ENCODE measurements at places on chromosomes 5 and 9.
A peak's percentile ranks its signal among the peaks of the same experiment; 100 is the strongest.

GRCh38 chr9:25964239-25964638 lies 286.0 kb upstream of the TUSC1 start:
- DNase-seq = peak; percentile 90

DNA sequence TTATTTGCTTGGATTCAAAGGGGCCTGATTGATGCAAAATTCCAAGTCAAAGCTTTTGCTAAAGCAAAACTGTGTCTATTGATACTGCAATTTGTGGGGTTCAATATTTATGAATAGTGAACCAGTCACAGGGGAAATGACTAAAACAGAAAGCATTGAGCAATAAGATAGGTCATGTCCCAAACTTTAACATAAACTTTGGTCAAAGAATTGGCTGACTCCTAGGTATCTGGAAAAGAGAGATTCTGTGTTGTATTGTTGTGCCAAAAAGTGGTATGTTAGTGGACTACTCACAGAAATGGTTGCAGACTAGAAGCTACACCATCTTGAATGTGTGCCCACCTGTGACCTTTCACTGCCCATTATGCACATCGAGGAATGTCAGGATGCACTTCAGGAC lies 585.5 kb upstream of the RGMB start:
- no peak for DNase-seq

DNA sequence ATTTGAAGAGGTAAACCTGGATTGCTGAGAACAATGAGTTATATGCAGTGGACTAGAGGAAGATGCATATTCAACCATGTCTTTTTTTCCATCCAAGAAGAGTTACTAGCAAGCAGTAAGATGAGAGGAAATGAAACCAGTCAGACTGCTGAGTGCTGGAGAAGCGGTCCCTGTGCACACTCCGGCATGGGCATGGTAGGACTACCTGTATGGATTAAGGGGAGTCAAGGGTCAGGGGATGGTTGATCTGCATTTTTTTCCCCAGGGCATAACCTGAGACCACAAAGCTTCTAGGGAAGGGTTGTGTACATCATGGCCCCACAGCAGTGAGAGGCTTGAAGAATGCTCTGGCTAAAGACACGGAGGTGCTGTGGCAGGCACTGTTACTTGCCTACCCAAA lies 76.6 kb upstream of the ZNF169 start:
- no peak for DNase-seq

DNA sequence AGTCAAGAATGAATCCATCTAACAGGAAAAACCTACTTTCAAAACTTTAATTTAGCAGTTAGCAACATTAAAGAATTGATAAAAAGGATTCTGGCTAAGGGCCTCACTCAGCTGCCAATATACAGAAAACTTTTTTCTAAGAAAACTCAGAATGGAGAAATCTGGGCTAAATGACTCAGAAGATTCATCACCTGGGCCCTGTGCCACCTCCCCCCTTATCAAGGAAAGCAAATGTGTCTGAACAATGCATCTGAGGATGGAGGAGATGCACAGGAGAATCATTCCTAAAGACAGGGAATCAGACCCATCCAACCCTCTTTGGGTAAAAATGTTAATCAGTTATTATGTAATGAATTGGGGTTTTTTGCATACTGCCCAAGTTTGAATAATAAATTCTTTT lies 592.0 kb upstream of the DMAC1 start:
- DNase-seq = no peak

GRCh38 chr5:73306078-73306719 lies 133.2 kb downstream of the TMEM174 start:
- DNase-seq = no peak

GRCh38 chr9:14870090-14870489 lies 40.1 kb downstream of the FREM1 start:
- no peak for DNase-seq

- DNase-seq = no peak
These were observed 151.0 kb upstream of the RFX3 start for GRCh38 chr9:3676766-3677165.

GRCh38 chr5:131381777-131382176 lies 117.9 kb downstream of the CDC42SE2 start:
- DNase-seq = no peak

DNA sequence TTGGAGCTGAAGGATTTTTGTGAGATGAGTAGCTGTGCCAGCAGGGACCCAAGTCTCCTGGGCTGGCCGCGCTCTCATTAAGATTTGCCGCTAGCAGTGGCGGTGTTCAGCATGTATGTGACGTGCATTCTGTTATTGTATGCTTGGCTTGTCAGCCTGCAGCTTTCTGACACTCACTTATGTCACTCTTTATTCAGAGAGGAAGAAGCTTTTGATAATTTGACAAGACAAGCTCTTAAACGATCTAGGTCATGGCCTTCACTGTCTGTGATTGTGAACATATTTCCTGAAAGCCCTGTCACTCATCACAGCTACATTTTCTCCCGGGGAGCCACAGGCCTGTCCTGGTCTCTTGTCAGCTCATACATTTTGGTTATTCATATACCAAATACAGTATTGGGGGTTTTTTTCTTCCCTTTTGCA lies 98.2 kb upstream of the GRHPR start:
- no peak for DNase-seq

- DNase-seq = no peak
These were observed 22.5 kb upstream of the NINJ1 start for GRCh38 chr9:93156475-93157008.

GRCh38 chr5:147430628-147431027 lies 79.2 kb downstream of the DPYSL3 start:
- no peak for DNase-seq

- DNase-seq = peak; percentile 92
These were observed 96.7 kb upstream of the RETREG1 start for GRCh38 chr5:16713386-16713928.

GRCh38 chr5:24525414-24525813 lies 119.4 kb downstream of the CDH10 start:
- no peak for DNase-seq

GRCh38 chr5:148436029-148436428 lies 52.3 kb downstream of the FBXO38 start:
- no peak for DNase-seq

GRCh38 chr5:54332720-54333119 lies 22.3 kb upstream of the ARL15 start:
- no peak for DNase-seq

- DNase-seq = no peak
These were observed 16.6 kb upstream of the CCDC112 start for GRCh38 chr5:115313052-115313451.

DNA sequence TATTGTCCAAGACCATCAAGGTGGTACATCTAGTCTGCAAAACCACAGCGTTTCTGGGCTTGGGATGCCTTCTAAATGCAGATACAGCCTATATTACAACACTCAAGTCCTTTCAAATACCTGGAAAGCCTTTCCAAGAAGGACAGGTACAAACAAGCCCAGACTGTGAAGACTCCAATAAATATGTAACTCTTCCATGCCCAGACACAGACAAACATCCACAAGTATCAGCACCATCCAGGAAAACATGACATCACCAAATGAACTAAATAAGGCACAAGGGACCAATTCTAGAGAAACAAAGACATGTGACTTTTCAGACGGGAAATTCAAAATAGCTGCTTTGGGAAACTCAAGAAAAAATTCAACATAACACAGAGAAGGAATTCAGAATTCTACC lies 152.7 kb upstream of the POC5 start:
- DNase-seq = no peak

DNA sequence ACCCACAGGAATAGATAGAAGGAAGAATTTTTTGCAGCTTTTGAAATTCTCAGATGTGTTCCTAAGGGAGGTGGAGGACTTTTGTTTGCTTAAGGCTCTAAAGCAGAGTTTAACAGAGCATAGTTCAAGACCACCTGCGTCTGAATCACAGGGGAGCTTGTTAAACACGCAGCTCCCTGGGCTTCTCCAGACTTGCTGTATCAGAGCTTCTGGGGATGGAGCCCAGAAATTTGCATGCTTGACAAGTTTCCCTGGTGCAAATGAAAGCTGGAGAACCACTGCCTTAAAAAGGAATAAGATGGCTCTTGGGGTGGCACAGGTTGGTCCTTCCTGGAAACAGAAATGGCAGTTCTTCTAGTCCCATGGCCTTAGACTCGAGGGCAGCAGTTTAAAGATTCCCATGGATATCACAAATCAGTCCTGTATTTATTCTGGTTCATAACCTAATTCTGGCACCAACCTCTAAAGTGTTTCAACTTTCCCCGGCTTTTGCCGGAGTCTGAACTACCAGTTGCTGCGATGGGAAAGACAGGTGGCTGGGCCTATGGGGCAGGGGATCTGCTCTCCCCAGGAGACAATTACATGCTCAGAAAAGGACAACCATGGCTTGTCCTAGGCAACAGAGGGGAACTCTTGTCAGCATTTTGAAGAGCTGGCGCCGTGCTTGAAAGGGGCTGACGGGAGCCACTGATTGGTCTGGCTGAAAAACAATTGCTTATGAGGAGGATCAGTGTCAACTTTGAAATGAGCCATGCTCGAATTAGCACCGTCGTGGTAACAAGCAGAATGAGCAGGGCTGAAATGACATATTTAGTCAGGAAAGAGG lies 599.6 kb downstream of the CCDC171 start:
- DNase-seq = no peak

- no peak for DNase-seq
These were observed 67.4 kb upstream of the TBC1D9B start for GRCh38 chr5:179974946-179975712.

DNA sequence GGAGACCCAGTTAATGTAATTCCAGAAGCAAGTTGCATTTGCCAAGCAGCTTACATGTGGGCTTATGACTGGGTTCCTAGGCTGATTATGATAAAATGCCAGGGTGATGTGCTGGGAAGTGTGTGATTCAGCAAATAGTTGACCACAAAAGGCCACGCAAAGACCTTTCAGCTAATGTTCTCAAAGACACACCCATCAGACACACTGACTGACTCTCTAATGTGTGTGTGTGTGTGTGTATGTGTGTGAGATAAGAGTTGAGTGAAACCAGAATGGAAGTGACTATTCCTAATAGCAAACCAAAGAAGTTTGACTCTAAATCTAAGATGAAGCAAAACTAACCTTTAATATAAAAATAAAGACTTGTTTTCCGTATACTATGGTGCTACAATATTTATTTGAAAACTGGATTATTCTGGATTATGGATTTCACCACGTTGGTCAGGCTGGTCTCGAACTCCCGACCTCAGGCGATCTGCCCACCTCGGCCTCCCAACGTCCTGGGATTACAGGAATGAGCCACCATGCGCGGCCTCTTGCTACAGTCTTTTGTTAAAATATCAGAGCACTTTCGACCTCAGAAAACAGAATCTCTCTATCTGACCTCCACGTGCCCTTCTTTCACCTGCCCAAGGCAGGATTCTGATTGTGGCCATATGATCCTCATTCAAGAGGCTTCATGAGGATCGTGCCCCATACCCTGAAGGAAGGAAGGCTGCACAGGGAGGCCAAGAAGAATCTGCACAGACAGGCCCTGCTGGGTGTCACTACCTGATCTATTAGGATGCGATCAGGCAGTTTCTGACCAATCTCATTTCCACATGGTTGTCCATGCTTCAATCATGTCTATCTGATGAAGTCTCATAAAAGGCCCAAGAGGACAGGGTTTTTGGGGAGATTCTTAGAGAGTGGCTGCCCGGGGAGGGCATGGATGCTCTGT lies 75.6 kb downstream of the USP20 start:
- DNase-seq = no peak

DNA sequence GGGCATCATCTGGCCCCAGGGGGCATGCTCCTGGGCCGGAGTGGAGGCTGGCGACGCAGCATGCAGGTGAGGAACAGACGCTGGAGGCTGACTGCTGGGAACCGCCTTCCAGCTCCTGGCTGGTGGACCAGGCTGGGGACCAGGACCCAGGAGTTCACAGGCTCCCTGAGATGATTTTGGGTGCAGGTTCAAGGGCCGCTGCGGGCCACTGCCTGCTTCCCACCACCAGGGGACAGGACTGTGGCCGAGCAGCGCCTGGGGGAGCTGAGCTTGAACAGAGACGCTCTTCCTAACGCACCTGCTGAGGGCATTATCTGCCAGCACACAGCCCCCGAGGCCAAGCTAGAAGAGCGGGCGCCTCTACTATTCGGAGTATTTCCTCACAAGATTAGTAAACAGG lies 132.1 kb upstream of the RAPGEF1 start:
- DNase-seq = no peak

GRCh38 chr5:135697251-135697958 lies 118.6 kb upstream of the CXCL14 start:
- DNase-seq = no peak

DNA sequence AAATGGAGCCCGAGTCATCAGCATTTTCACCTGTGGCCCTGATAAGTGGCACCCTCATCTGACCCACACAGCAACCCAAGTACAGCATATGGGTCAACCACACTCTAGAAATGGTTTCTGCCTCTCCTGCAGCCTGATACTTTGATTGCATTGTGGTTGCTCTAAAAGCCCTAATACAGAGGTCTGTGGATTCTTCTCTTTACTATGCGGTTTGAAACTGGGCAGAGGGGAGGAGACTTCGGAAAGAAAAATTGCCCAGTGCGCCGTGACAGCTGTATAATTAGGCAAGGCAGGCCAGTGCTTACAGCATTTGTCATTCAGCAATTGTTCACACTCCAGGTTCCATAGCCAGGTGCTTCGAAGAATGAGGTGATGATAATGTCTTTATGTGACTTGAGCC lies 361.0 kb downstream of the NFIB start:
- DNase-seq = peak; percentile 99

DNA sequence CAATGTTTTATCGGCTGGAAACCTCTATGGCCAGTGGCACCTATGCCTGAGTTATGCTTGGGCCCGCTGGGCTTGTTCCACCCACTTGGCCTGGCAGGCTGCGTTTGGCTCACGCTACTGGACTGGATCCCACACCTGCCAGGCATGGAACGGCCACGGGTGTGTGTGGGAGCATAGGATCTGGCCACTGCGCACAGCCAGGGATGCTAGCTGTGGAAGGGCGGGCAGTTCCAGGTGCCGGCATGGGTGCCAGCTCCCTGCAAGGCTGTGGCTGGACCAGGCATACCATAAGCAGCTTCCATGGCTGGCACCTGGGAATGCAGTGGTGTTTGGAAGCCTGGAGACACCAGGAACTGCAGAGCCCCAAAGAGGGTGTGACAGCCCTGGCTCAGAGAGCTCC lies 1063.9 kb upstream of the ACO1 start:
- no peak for DNase-seq

DNA sequence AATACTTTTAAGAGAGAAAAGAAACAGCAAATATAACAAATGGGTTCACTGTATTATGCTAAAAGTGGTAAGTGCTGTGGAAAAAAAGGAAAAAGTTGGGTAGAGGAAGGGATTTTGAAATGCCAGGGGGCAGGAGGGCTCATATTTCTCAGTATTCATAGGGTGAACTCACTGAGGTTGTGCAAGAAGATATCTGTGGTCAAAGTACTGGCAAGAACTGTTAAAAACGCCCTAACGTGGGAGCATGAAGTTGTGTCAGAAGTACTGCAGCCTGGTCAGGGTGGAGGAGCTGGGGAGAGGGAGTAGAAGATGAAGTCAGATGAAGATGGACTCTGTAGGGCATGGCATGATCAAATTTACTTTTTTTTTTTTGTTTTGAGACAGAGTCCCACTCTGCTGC lies 31.2 kb upstream of the SLC28A3 start:
- DNase-seq = no peak

- peak; percentile 85 for DNase-seq
These were observed 923 bp upstream of the ZBTB5 start for GRCh38 chr9:37466037-37466709.

- no peak for DNase-seq
These were observed 441.2 kb upstream of the ZNF462 start for GRCh38 chr9:106421772-106422171.

All from NCI-H2081 (cell line).